ENCODE measurements at places on chromosomes 12 and 14.

DNA sequence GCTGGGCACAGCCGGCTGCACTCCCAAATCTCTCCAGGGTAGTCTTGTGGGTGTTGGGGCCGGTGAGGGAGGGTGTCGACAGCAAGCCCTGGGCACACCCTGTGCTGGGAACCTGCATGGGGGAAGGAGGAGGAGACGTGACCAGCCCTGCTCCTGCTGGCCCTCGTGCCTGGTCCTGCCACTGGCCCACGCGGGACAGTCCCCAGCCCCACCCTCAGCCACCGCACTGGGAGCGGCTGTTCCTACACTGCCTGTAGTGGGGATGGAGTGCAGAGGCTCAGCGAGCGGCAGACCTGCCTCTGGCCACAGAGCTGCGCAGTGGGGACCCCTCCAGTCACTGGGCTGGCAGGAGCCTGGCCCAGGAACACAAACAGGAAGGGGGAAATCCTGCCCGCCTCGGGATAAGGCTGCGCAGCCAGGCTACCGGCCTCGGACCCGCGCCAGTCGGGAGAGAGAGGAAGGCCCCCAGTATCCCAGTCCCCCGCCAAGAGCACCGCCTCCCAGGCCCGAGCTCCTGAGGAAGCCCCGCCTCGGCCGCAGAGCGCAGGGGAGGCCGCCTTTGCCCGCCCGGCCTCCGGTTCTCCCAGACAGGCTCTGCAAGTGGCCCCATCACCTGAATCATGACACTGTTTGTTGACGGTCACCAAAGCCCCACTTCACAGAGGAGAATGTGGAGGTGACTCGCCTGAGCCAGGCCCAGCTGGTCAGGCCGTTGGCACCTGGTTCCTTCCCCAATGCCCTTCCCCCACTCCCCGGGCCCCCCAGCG is 10.6 kb downstream of the AHNAK2 start:
- no peak for DNase-seq

- DNase-seq = no peak
Observed at GRCh38 chr12:53431187-53431586, 7.5 kb downstream of the AMHR2 start.

DNA sequence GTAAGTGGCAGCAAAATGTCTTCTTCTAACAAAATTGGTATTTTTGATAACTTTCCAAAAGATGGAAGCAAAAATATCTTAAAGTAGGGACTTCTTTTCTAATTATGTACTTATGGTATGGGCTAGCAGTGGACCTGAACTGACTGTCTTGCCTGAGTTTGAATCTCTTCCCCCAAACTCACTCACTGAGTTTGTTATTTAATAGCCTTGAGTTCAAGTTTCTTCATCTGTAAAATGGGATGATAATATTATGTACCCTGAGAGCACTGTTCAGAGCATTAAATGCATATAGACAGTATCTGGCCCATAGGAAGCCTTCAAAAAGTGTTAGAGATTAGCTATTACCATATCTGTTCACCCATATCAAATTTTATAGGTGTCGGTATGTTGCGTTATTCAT is 210.4 kb upstream of the NUDT4 start:
- no peak for DNase-seq

- DNase-seq = no peak
Observed at GRCh38 chr14:75409316-75410205, 18.3 kb upstream of the JDP2 start.

DNA sequence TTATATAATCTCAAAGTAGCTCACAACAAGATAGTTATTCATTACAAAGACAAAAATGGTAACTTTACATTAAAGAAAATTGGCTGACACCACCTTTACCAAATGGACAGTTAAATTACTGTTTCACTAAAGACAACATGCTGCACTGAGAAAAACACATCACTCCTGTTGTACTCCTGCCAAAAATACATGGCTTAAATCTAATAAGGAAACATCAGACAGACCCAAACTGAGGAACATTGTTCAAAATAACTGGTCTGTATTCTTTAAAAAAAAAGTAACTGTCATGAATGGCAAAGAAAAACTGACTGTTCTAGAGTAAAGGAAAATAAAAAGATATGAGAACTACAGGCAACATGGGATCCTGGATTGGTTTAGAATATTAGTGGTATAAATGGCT is 151.3 kb upstream of the DCN start:
- DNase-seq = no peak

GRCh38 chr12:48903363-48903981 is 21.8 kb downstream of the FKBP11 start:
- no peak for DNase-seq

Data from AG04449 (cell line).